ENCODE measurements at places on chromosomes 1 and 21.

DNA sequence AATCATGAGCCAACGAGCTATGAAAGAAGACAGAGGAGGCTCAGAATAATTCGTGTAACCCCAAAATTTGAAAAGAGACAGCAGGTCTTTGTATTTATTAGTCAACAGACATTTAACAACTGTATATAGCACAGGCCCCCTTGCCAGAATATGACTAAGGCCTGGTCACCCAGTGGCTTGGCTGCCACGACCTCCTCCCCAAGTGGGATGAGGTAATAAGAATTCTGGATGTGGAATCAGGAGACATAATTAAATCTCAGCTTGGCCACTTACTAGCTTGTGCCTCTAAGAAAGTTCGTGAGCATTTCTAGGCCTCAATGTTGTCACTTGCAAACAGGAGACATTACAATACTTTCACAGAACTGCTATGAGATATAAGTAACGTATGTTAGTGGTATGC lies 134.2 kb upstream of the TNFSF4 start:
- DNase-seq, result no peak

GRCh38 chr1:64296459-64296858 lies 93.0 kb downstream of the UBE2U start:
- no peak for DNase-seq

DNA sequence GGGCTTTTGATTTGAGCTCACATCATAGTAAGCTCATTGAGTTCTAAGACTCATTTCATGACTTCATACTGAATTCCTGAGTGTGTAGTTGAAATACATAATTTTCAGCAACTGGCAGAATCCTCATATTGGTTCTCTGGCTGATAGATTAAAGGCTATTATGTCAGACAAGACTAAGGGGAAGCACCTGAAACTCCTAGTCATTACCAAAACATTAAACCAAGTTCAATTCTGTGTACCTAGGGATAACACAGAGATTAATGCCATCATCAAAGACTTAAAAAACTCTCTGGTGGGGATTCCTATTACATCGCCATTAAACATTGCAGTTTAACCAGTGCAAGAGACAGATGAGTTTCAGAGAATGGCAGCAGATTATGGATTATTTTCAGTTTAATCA lies 339.1 kb downstream of the PTPRC start:
- DNase-seq, result no peak

- peak; percentile 68 for DNase-seq
Measured at GRCh38 chr1:59814180-59814900, 409 bp upstream of the HOOK1 start.

DNA sequence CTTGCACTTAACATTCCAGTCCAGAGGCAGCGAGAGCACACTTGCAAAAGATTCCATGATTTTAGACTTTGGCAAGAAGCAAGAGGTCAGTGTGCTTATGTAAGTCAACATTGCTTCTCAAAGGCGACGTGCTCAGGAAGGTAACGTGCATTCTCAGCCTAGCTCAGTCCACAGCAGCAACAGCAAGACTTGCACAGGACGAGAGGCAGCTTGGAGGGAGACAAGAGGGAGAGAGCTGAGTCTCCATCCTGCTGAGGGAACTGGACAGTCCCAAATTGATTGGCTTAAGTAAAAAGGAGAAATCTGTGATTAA lies 56.5 kb downstream of the PTP4A2 start:
- DNase-seq, result no peak

- no peak for DNase-seq
Measured at GRCh38 chr1:200314085-200314750, 95.6 kb downstream of the ZNF281 start.

- DNase-seq, result no peak
Measured at GRCh38 chr1:203324105-203325025, 19.0 kb downstream of the BTG2 start.

DNA sequence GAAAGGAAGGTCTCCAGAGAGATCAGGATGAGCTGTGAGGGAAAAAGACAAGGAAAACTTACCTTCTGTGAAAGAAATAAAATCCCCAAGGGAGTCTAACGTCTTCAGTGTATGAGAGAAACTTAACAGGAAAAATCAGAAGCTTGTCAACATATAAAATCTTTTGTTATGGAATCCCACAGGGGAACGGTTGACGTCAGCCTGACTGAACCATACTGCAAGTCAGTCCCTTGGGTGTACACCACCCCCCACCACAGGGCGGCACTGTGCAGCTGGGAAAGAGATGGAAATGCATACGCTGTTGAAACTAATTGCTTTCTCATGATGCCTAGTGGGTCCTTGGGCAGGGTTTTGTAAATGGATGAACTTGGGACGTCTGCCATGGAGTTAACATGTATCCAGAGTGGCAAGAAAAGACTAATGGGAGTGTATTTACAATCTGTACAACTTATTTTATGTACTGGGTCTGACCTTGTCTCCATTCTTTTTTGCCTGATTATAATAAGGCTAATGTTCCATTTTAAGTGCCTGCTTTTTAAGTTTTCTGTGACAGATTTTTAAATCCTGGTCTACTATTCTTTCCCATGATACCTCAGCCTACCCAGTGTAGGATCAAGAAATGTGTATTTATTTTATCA lies 22.7 kb downstream of the UTP25 start:
- DNase-seq, result no peak

DNA sequence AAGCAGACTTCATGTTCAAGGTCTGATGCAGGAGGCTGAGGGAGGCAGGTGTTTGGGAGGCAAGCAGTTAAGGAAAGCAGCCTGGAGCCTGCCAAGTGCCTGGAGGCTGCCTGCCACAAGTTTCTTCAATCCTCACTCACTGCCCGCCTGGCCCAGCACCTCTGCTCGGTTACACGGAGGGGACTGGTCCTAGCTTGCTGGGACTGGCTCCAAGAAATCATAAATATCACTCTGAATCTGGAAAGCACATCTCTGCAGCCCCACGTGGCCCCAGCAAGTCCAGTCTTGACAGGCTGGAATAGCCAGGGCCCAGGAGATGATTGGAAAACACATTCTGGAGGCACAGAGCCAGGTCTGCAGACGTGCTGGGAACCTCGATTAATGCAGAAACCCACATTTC lies 83.9 kb downstream of the BCAR3 start:
- no peak for DNase-seq

DNA sequence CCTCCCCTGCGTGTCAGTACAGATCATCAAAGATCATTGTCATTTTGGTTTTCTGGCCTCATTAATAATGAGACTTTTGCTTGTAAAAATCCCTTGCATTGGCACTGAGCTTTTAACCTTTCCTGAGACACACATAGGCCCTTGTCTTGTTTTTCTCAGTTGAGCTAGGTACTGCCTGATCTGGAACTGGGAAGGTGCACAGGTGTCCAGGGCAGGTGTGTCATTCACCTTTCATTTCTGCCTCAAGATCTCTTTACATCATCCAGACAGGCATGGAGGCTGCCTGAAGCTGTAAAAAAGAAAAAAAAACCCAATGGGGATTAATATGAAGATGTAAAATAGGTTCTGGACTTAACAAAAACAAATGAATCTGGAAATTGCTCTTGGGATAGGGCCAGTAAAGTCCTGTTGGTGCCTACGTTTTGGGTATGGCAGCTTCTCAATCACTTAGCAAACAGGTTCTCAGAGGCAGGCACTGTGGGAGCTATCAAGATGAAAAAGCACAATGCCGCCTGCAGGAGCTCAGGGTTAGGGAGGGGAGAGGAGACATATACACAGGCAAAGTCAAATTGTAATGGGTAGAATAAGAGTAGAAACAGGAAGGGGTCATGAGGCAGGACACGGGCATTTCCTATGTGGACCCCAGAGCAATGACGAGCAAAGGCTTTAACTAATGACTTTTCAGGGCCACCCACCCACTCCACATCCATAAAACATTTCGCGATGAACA lies 1.0 kb upstream of the KCNC4 start:
- DNase-seq, result no peak

DNA sequence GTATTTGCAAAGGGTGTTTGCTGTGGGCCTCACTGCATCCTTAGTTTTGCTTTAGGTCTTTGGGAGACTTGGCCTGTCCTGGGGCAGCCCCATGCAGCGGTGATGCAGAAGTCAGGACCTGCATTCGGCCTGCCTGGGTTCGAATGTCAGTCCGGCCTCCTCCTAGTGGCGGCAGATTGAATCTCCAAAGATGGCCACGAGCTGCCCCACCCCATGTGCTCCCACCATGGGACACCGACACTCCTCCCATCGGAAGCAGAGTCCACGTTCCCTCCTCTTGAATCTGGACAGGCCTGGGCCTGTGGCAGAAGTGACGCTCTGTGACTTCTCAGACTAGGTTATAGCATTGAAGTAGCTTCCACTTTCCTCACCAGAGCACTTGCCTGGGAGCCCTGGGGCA lies 16.3 kb upstream of the NPPB start:
- DNase-seq, result no peak

DNA sequence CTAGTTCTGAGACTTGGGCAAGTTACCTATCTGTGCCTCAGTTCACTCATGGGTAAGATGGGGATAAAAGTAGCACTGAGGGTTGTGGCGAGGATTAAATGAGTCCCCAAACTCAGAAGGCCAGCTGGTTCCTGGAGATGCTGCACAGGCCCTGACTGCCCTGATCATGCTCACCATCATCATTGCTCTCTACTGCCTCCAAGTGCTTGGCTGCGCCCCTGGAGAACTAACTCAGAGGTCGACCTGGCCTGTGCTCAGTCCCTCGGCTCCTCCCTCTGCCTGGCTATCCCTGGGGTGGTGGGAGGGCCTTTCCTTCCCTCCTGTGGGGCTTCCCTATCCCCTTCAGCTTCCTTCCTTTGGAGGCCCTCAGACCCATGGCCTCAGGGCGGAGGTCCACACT lies 5.6 kb downstream of the SLC5A9 start:
- DNase-seq, result no peak

GRCh38 chr1:244802041-244802440 lies 33.4 kb upstream of the COX20 start:
- no peak for DNase-seq

GRCh38 chr1:118751166-118751565 lies 237.0 kb downstream of the TBX15 start:
- no peak for DNase-seq

- DNase-seq, result no peak
Measured at GRCh38 chr1:178490136-178490535, 6.6 kb downstream of the CLEC20A start.

GRCh38 chr21:42971897-42972275 lies 2.5 kb upstream of the PKNOX1 start:
- no peak for DNase-seq

DNA sequence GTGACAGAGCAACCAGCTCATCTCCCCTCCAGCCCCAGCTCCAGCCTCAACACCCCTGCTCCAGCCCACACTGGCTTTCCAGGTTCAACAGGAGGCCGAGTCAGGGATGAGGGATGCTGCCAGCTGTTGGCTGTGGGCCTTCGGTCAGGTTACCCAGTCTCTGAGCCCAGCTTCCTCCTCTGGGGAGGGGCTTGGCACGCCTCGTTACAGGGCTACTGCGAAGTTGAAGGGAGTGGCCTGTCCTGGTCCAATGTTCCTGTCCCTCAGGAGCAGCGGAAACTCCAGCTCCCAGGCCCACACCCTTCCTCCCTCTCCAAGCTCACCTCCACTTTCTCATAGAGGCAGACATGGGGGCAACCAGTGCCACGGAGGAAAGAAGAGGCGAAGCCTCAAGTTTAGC lies 15.1 kb upstream of the TAS1R2 start:
- no peak for DNase-seq

DNA sequence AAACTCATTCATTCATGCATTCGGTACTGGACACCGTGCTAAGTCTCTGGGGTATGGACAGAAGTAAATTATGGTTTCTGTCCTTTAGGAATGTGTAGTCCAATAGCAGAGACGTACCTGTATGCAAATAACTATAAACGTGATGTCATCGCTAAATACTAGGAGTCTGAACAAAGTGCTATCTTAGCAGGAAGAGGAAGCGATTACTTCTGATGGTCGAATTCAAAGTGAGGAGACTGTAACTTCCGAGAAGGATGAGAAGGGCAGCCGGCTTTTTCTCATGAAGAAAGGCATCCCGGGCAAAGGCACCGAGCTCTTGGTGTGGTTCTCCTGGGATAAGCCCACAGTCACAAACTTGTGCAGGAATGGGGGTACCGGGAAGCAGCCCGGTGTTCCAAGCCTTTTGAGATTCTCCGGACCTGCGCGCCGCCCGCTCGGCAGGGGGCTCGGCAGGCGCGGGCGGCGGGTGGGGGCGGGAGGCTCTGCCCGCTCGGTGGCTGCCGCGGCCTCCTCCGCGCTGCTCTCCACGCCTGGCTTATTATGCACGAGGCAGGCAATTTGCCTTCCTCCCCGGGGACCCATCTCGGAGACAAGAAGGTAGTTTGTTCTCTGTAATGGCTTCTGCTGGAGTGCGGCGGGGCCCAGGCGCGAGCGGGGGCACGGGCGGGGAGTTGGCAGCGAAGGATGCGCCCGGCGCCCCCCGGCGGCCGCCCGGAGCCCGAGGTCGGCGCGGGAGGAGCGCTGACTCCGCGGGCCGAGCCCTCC lies 67.5 kb upstream of the CD1D start:
- no peak for DNase-seq

DNA sequence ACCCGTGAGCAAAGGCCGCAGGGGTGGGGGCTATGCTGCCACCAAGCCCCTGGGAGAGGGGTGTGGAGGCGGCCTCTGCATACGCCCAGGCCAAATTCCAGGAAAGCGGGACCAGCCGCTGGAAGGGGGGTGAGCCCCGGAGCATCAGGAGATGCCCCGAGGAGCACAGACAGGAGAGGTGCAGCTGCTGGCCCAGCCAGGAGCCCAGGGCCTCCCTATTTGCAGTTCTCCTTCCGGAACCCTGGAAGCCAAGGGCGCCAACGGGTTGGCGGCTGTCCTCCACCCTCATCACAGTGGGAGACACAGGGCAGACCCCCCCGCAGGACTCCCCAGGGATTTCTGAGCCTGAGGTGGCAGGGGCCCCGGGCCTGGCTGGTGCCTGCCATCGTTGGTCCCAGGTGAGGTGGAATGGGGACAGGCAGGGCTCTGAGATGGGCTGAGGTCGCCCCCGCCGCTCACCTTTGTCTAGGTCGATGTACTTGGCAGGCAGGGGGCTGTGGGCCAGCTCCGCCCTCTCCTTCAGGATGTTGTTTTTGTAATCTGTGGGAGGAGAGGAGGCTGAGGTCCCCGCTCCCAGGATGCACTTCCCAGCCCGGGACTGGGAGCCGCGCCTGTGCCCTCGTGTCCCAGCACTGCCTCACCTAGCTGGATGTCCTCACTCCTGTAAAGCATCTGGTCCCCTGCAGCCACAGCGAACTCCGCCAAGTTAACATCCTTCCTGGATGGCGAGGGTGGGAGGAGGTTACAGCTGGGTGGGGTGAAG lies 4.4 kb upstream of the DVL1 start:
- no peak for DNase-seq

- DNase-seq, result no peak
Measured at GRCh38 chr1:9346566-9346965, 53.9 kb downstream of the SPSB1 start.

- no peak for DNase-seq
Measured at GRCh38 chr1:60073605-60074278, at the start of gene C1orf87. Gene C1orf87 (minus strand): TSS chr1:60073770. CDS start chr1:60072643, 1,127 bp downstream.

- no peak for DNase-seq
Measured at GRCh38 chr1:172669011-172669410, 10.1 kb downstream of the FASLG start.

GRCh38 chr1:26706315-26706714 lies 10.5 kb downstream of the ARID1A start:
- no peak for DNase-seq

GRCh38 chr1:60963167-60963940 lies 119.0 kb upstream of the NFIA start:
- DNase-seq, result no peak

- DNase-seq, result no peak
Measured at GRCh38 chr1:167713330-167714081, 8.3 kb upstream of the MPZL1 start.

GRCh38 chr1:225813214-225813964 lies 3.5 kb downstream of the EPHX1 start:
- DNase-seq, result no peak

- DNase-seq, result no peak
Measured at GRCh38 chr1:25774921-25775771, 24.8 kb upstream of the SELENON start.

- DNase-seq, result no peak
Measured at GRCh38 chr1:154750681-154751665, 119.1 kb downstream of the KCNN3 start.

Data from esophagus squamous epithelium (tissue), 5 donors.